ENCODE measurements at places on chromosomes 5 and 9.

- DNase-seq = no peak
Measured at GRCh38 chr5:54242297-54242696, 68.1 kb downstream of the ARL15 start.

DNA sequence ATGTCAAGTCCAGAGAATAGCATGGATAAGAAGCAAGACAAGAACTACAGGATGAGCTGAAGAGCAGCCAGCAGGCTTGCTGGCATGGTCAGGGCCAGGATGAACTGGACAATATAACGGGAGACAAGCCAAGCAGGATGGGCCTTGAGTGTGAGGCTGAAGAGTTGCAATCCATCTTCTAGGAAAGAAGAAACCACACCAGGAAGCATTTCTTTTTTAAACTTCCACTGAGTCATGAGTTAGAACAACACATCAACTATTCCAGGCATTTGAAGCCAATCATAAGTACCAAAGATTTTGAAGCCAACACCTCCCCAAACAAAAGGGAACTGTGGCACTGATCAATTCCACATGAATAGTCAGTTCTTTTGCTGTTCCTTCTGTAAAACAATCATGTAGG is 27.3 kb downstream of the SLC31A2 start:
- no peak for DNase-seq

GRCh38 chr9:115398996-115399395 is 281.0 kb upstream of the TNC start:
- no peak for DNase-seq

GRCh38 chr5:179336126-179336870 is 9.0 kb downstream of the ADAMTS2 start:
- no peak for DNase-seq

DNA sequence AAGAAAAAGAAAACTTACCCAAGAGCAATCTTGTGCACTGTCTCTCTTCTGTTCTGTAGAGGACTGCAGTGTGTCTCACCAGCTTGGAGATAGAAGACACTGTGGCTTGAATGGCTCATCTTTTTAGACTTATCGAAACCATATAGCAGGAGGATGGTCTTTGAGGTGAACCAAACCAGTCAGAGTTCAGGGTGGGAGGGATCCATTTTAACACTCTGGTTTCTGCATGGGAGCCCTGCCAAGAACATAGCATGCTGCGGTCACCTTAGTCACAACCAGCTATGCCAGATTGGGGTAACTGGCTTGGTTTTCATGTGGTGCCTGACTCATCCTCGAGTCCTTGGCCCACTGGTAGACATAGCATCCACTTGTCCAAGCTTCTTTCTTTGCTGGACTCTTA is 135.1 kb downstream of the PAPPA start:
- no peak for DNase-seq

DNA sequence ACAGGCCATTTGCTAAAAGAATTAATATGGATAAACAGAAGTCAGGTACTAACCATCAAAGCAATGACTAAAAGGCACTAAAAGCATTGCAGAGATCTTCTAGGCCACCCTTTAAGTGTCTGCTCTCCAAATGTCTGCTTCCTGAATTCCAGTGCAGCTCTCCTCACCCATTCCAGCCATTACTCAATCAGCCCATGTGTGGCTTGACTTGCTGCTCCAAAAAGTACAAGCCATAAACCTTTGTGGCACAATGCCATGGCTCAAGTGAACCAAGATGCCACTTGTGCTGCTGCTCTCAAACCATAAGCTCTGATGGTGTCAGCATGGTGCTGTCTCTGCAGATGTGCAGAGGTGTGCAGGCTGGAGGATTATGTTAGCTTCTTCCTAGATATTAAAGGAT is 290.2 kb upstream of the POU5F2 start:
- DNase-seq = no peak

- no peak for DNase-seq
Measured at GRCh38 chr9:122223435-122223834, 5.3 kb downstream of the LHX6 start.
